ENCODE measurements at places on chromosomes 12 and 14. TPM values are rescaled to one million over a fixed set of nuclear protein-coding genes. Genes with fewer than 3 reads are reported as not detected.
A peak's percentile ranks its signal among the peaks of the same experiment; 100 is the strongest.

Gene POTEM
- total RNA-seq: not detected

GRCh38 chr14:50347521-50347920 is 35.4 kb downstream of the DMAC2L start:
- DNase-seq: no peak
- H3K4me3 ChIP-seq: no peak overlapping the region
- H3K36me3 ChIP-seq: no peaks in the 10 kb centered on the region
- H3K27ac ChIP-seq: no peak overlapping the region
- H3K4me1 ChIP-seq: peaks cover 21% of the 10 kb centered on the region
- H3K27me3 ChIP-seq: peaks cover 4% of the 10 kb centered on the region

Gene KRT82
- total RNA-seq: not detected

GRCh38 chr12:66203820-66204219 is 14.8 kb downstream of the IRAK3 start:
- H3K36me3 ChIP-seq: peaks cover 6% of the 10 kb centered on the region
- peak overlapping the region; percentile 13 for H3K4me3 ChIP-seq
- peaks cover 19% of the 10 kb centered on the region for H3K4me1 ChIP-seq
- DNase-seq: no peak

Gene C12orf56
- total RNA-seq: not detected

GRCh38 chr12:57479376-57480115 is at the start of gene ARHGAP9:
ARHGAP9 (minus strand) TSS chr12:57479866; CDS start chr12:57479406, 460 bp downstream.
- DNase-seq: peak; percentile 76
- peak within 1 kb of the TSS; percentile 99 for H3K27ac ChIP-seq
- peaks cover 53% of the 10 kb centered on the region for H3K4me1 ChIP-seq

Gene RDH11
- 70.9 TPM for total RNA-seq

GRCh38 chr14:84453307-84453950 is 1076.5 kb upstream of the FLRT2 start:
- no peak overlapping the region for H3K27ac ChIP-seq
- no peaks in the 10 kb centered on the region for H3K4me1 ChIP-seq
- no peak overlapping the region for H3K4me3 ChIP-seq
- no peak for DNase-seq
- no peaks in the 10 kb centered on the region for H3K27me3 ChIP-seq
- H3K36me3 ChIP-seq: no peaks in the 10 kb centered on the region

DNA sequence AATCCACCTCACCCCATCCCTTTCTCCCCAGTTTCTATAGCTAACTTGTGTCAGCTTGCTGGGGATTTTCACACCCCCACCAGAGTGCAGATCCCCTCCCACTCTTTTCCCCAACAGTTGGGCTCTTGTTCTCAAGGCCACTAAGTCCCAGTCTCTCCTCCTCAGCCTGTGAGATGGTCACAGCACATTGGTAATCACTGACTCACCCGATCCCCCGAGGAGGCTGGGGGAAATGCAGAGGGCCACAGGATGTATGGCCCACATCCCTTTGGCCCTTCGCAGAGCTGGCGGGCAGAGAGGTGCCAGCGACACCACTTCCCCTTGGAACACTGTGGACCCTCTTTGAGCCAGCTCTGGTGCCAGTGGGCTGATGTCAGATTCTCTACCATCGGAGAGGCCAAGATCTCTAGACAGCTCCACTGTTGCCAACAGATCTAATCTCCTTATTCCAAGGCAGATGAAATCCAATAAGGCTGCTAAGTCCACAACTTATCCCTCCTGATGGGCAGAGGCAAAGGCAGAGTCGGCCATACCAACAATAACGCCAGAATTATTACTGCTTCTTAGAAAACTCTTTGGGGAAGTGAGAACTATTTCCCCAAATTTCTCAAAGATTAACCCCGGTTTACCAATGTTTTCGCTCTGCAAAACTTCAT is 1.6 kb downstream of the FMNL3 start:
- peaks cover 48% of the 10 kb centered on the region for H3K4me1 ChIP-seq
- no peaks in the 10 kb centered on the region for H3K36me3 ChIP-seq
- H3K27ac ChIP-seq: peak overlapping the region; percentile 56
- H3K4me3 ChIP-seq: peak overlapping the region; percentile 85
- no peaks in the 10 kb centered on the region for H3K27me3 ChIP-seq
